ENCODE measurements at places on chromosomes 1 and 21. TPM values are rescaled to one million over a fixed set of nuclear protein-coding genes. Genes with fewer than 3 reads are reported as not detected.

TRIM67 gene
- 0.05 TPM for total RNA-seq

GRCh38 chr1:18569811-18570545 lies 60.7 kb upstream of the PAX7 start:
- no peak for DNase-seq

DNA sequence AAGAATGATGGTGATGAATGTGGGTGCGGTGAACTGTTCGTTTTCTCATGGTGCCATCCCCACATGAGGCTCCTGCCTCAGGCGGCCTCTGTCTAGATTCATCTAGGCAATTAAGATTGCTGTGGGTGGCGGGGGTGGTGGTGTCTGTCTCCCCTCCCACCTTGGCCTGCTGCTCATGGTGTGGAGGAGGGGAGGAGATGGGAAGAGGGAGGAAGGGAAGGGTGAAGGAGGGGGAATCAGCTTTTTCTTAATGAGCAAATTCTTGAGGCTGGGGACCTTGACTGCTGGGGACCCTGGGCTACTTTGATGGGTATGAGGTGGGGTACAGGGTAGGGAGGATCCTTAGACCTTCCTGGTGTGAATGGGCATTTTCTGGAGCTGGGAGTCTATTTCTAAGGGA lies 55.8 kb downstream of the H3-3A start:
- DNase-seq, result no peak

DNA sequence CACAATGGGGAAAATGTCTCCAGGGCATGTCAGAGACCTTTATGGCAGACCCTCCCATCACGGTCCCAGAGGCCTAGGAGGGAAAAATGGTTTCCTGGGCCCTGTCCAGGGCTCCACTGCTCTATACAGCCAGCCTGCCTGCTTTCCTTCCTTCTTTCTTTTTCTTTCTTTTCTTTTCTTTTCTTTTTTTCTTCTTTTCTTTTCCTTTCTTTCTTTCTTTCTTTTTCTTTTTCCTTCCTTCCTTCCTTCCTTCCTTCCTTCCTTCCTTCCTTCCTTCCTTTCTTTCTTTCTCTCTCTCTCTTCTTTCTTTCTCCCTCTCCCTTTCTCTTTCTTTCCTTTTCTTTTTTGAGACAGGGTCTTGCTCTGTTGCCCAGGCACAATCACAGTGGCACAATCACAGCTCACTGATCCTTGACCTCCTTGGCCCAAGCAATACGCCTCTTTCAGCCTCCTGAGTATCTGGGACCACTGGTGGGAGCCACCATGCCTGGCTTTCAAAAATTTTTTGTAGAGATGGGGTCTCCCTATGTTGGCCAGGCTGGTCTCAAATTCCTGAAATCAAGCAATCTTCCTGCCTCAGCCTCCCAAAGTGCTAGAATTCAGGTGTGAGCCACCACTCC lies 106.9 kb downstream of the BACH1 start:
- no peak for DNase-seq

DNA sequence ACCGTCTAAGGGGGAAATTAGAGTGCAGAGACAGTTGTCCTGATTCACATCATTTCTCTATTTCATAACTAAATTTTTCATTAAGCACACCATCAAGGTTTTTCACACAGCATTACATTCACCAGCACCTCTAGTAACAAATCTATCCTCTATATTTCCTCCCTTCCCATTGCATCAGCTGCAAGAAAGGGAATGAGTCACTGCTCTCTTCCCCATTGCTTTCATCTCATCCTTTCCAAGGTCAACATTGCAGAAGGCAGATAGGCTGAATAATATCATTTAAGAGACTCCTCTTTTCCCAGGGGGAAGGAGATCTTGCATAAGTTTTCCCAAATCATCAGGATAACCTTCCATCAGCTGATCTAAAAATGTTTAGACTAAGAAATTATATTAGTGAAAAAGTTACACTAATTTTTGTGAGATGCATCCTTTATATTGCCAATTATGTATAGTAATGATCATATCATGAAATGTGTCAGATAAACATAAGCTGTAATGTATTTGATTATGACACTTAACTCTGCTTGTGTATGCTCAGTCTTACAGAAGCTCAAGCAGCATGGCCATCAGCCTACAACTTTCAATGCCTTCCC lies 4.3 kb downstream of the INTS7 start:
- DNase-seq, result no peak

GRCh38 chr1:238690415-238690814 lies 696.0 kb upstream of the CHRM3 start:
- no peak for DNase-seq

HSD11B1 gene
- 0.67 TPM for total RNA-seq

PLA2G4A gene
- 2.4 TPM for total RNA-seq

- DNase-seq, result no peak
These were observed 16.4 kb downstream of the PLPP3 start for GRCh38 chr1:56562891-56563452.

GRCh38 chr1:180594723-180595122 lies 36.0 kb downstream of the OVAAL start:
- no peak for DNase-seq

DNA sequence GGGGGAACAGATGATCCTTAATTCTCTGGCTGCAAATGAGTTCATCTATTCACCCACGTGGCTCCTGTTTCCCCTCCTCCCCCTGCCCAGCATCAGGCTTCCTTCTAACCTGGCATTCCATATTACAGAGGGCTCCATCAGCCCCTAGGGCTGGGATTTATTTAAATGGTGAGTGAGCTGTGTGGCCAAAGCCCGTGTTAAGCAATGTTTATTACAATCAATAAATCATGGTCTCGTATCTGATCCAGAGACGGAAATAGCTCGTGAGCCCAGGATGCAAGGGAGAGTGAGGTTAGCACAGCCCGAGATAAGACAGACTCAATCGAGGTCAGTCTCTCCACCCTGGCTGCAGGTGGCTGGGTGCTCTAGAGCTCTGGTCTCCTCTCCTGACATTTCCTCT lies 43.1 kb upstream of the IGSF21 start:
- DNase-seq, result no peak

GJB3 gene
- total RNA-seq, result 0.25 TPM

ADAM30 gene
- not detected for total RNA-seq

- DNase-seq, result no peak
These were observed 26.9 kb upstream of the NKAIN1 start for GRCh38 chr1:31266547-31266946.

SZRD1 gene
- 29.6 TPM for total RNA-seq

DNA sequence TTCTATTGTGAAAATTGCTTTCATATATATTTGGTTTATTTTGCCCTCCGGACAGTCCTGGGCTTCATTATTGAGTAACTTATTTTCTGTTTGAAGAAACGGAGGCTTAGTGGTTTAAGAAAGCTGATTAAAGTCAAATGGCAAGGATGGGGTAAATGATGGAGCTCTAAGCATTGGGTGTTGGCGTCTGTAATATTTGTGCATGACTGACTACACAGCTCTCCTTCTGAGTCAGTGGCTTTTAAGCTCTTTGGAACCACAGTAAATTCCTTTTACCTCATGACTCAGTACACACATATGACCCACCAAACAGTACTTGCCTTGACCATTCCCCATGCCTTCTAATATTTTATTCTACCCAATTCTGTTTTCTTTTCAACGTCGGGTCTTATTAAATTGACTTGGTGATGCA lies 21.0 kb downstream of the B3GALT5 start:
- DNase-seq, result no peak

CDK11A gene
- 15.9 TPM for total RNA-seq

DNA sequence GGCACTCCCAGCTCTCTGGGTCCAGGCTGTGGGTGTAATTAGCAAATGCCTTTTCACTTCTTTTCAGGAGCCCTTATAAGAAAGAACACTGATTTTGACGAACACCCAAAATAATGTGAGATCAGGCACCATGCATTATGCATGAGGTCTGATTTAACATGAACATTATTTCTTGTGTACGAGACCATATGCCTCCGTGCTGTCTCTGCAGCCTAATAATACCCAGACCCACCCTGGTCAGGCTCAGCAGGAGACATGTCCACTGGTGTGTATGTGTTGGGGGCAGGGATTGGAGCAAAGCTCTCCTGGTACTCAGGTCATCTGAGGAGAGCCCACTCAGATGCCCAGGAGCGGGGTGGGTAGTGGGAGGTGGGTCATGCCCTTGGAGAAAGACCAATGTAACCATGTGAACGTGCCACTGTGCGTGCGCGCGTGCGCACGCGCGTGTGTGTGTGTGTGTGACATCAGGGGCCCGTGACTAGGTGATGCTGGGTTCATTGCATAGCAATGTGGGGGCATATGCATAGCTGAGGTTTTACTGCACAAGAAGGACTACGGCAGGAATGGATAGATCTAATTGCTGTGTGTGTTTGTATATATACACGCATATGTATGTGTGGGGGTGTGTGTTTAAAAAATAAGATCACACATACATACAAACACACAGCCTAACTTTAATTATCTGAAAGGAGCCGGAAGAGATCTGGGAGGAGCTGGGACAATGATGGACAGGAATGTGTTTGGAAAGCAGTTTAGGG lies 7.1 kb downstream of the POU3F1 start:
- DNase-seq, result no peak

- no peak for DNase-seq
These were observed 90.0 kb upstream of the COL6A1 start for GRCh38 chr21:45891388-45892155.

GRCh38 chr1:75531570-75531969 lies 79.3 kb downstream of the SLC44A5 start:
- no peak for DNase-seq

DNA sequence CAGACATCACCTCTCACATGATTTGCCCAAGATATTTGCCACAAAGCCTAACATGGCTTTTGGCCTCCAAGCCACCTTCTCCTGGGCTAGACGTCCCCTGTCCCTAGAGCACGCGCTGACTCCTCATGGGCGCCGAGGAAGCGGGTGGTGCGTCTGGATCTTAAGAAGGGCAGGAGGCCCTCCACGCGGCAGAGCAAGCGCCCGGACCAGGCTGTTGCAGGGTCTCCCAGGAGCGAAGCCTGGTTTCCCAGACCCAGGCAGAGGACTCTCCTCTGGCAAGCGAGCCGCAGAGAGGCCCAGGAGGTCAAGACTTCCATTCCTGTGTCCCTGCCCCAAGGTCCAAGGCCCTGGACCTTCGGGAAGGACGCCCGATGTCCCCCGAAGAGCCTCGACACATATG lies 101.7 kb upstream of the TTC34 start:
- no peak for DNase-seq

- peak; percentile 56 for DNase-seq
These were observed 805 bp downstream of the SIM2 start for GRCh38 chr21:36699546-36700294.

DNA sequence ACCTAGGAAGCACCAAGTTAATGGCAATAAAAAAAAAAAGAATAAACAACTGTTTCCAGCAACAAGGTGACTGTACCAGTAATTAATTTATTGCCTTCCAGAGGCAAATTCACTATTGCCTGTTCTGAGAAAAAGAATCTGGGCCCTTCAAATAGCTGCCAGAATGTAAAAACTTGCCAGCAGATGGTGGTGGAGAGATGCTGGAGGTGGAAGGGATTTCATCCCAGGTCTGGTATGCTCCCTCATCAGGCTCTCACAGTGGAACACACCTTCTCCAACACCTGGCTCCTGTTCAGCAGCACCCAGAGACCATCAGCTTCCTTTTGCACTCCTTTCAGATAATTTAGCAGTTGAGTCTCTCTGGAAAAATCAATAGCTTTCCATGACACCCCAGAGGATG lies 792.9 kb upstream of the ADAMTS5 start:
- DNase-seq, result no peak

KDF1 gene
- total RNA-seq, result 11.7 TPM

GRCh38 chr1:214967865-214968575 lies 114.5 kb upstream of the KCNK2 start:
- no peak for DNase-seq

TSSK3 gene
- 1.2 TPM for total RNA-seq

GRCh38 chr1:99352821-99353220 lies 88.5 kb downstream of the PLPPR4 start:
- DNase-seq, result no peak

DNA sequence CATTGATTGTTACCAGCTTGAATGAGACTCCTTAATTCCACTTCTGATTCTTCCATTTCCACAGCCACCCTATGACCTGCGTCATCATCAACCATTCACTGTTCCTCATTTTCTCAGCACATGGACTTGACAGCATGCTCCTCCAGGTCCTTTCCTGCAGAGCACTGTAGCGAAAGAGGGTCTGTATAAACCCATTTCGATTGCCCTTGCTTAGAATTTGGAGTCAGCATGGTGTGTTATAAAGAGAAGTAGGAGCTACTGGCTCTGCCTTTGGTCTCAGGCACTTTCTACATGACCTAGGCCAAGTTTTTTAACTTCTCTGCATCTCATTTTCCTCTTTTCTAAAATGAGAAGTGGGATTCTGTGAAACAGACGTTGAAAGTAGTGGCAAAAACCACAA lies 133.8 kb downstream of the AK5 start:
- no peak for DNase-seq

LMX1A gene
- total RNA-seq, result not detected

CACNA1S gene
- not detected for total RNA-seq

DNA sequence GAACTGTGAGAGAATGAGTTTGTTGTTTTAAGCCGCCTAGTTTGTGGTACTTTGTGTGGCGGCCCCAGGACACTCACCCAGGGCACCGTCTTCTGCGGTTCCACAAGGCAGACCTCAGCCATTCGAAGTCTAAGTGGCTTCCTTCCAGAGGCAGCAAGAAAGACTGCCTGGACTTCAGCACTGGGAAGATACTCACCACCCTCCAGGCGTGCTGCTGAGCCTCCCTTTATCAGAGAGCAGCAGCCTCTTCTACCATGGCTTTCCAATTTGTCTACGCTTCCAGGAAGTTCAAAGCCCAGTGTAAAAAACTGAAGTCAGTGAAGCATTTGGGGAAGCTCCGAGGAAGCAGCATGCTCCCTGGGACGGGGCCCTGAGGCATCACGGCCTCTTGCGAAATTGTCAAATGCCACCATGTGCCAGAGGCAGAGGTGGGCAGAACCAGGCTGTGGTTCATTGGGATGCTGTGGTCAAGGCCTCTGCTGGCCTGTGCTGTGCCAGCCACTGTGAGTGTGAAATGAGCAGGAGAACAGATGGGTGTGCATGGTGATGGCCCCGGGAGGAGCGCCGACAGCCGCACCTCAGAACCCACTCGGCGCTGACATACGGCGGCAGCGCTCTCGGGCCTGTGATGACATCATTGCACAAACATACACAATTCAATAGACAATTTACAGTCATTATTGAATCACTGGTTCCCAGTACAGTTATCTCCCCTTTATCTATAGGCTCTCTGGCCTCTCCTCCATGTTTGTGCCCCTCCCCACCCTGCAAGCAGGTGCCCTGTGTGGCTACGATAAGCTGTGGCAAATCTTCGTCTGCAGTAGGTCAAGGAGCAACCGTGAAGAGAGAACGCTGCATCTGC lies 110.4 kb downstream of the PDE9A start:
- no peak for DNase-seq

DNA sequence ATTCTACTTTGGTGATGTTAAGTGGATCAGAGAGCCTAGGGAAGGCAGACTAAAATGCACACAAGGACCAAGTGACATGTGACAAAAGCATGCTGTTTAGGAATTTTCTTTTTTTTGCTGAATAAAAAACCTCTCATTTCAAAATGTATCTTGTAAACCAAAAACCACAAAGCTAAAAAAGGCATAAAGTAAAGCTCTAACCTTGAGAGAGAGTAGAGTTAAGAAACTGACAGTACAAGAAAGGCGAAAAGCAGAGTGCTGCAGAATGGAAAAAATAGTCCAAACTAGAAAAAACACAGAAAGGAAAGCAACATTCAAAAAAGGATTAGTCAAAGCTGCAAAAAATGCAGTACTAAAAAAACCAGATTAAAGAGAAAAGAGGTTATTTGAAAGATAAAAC lies 76.5 kb downstream of the EPS15 start:
- no peak for DNase-seq

GRCh38 chr1:178254433-178254832 lies 160.5 kb downstream of the RASAL2 start:
- DNase-seq, result no peak

GRCh38 chr1:27941671-27942540 lies 7.1 kb downstream of the SMPDL3B start:
- DNase-seq, result no peak

- no peak for DNase-seq
These were observed 43.2 kb upstream of the PBX1 start for GRCh38 chr1:164515711-164516331.
